ENCODE measurements at places on chromosomes 5 and 9.

DNA sequence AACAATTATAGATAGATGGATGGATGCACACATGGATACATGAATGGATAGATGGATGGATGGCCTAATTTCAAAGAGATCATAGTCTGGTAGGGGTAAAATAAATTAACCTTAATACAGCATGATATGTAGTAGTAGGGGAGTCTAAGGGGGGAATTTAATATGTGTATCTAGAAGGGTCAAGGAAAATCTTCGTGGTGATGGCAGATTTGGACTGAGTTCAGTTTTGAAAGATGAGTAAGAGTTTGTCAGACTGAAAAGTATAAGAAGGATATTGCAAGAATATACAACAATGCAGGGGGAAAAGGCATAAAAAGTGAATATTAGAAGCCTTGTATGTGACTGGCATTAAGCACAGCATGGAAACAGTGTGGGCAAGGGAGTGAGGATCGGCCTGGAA, 98.7 kb downstream of the ZNF462 start:
- DNase-seq: no peak

GRCh38 chr9:10729213-10729612, 116.4 kb upstream of the PTPRD start:
- DNase-seq: no peak

- peak; percentile 50 for DNase-seq
Observed at GRCh38 chr5:23208959-23209431, 298.4 kb upstream of the PRDM9 start.

GRCh38 chr5:34587355-34588241, 68.5 kb upstream of the RAI14 start:
- DNase-seq: peak; percentile 82

DNA sequence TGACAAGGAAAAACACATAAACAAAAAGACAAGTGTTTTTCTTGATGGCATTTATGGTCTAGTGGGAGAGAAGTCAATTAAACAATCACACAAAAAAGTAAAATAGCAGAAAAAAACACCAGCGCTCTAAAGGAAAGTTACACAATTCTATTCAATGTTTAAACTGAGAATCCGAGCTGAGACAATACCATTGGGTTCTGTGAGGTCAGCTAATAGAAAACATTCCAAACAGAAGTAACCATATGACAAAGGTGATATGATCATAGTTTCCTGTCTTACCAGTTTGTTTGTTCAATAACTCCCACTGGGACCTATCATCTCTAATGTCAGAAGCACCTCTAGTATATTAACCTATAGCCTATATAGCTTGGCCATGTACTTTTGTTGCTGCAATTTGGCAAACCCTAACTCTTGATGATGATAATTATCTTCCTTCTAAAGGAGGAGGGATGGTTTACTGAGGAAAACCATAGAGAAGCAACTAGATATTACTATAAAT, 1030.0 kb downstream of the CDH12 start:
- DNase-seq: no peak

DNA sequence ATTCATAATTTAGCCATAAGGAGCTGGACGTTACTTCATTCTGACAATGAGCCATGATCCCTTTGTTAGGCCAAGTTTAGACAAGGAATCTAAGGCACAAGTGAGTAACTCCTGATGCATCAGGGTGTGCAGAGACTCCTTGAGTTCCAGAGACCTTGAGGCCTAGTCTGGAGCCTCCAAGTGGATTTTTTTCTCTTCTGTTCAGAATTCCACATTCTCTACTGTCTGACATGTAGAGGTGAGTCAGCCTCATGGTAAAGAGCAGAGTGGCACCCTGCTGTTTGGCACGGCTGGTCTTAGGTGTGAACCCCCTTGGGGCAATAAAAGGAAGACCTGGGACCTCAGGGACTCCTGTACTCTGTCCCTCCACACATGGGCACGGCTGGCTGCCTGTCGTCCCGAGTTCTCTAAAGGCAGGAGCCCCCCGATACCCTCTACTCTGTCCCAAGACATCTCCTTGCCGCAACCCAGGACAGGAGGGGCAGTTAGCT, 22.0 kb upstream of the TGFBI start:
- DNase-seq: no peak

GRCh38 chr9:131008563-131008908, 438 bp upstream of the LAMC3 start:
- no peak for DNase-seq
